Osteocyte (in vitro differentiated cells): ENCODE measurements at places on chromosomes 16 and 17. TPM values are rescaled to one million over a fixed set of nuclear protein-coding genes. Genes with fewer than 3 reads are reported as not detected.

- H3K27me3 ChIP-seq = peaks cover 19% of the 10 kb centered on the region
- no peaks in the 10 kb centered on the region for H3K36me3 ChIP-seq
- peak; percentile 72 for DNase-seq
- no peak overlapping the region for H3K27ac ChIP-seq
- no peak overlapping the region for H3K4me3 ChIP-seq
Observed at GRCh38 chr16:22623351-22623781, 112.7 kb downstream of the NPIPB5 start.

DNA sequence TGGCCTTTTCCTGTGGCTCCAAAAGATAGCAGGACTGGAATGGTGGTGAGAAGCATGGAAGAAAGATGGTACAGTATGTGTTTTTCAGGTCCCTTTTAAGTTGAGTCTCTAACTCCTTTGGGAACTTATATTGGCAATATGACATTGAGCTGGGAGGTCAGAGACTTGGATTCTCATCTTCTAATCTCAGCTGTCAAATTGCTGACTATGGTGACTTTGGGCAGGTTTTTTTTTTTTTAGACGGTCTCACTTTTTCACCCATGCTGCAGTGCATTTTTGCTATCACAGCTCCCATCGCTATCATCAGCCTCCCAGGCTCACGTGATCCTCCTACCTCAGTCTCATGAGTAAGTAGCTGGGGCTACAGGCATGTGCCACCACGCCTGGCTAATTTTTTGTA lies 15.1 kb upstream of the CDK5R1 start:
- DNase-seq = no peak
- peaks cover 58% of the 10 kb centered on the region for H3K36me3 ChIP-seq
- no peak overlapping the region for H3K27ac ChIP-seq
- no peaks in the 10 kb centered on the region for H3K4me1 ChIP-seq
- H3K27me3 ChIP-seq = no peaks in the 10 kb centered on the region
- H3K4me3 ChIP-seq = no peak overlapping the region

- DNase-seq = peak; percentile 65
- peaks cover 19% of the 10 kb centered on the region for H3K4me1 ChIP-seq
- H3K36me3 ChIP-seq = peaks cover 3% of the 10 kb centered on the region
Observed at GRCh38 chr16:66274335-66275110, 92.0 kb upstream of the CDH5 start.

DNA sequence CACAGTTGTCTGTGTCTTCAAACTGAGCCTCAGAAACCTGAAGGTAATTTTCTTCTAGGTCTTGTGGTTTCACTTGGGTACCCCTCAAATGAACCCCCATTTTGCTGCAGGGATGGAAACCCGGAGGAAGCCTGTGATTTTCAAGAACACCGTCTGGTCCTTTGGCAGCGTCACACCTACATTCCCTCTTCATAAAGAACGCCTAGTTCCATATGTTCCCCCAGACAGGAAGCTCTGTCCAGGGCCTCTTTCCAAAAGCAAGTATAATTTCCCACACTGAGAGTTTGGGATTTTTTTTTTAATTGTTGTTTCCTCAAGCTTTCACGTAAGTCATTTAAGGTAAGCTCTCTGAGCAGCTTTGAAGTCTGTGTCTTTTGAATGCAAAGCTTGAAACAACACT lies 515.0 kb downstream of the TMEM114 start:
- no peaks in the 10 kb centered on the region for H3K4me1 ChIP-seq
- no peaks in the 10 kb centered on the region for H3K27me3 ChIP-seq
- no peaks in the 10 kb centered on the region for H3K36me3 ChIP-seq

DNA sequence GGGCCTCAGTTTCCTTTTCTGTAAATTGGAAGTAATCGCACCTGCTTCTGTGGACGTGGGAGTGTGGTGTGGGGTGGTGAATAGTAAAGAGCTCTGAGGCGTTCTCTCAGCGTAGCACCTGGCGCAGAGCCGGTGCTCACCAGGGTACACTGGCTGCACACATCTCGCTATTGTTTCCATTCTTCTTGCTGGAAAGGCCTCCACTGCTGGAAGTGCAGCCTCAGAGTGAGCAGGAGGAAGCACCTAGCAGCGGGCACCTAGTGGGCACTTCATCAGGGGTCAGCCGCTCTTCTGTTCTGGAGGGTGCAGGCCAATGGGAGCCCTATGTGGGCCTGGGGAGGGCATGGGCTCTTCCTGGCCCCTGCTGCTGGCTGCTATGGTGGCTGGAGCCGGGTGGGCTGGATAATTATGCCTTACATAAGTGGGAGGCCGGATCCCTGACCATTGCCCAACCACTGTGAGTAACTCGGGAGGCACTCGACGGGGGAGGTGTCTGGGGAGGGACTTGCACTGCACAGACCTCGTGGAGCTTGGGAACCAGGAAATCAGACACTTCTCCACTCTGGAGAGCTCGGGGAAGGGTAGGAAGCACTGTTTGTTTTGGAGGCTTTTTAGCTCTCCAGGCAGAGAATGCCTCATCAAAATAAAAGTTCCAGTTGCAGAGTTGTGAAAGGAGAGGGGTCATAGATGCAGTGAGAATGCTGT lies 1.7 kb downstream of the MAP2K3 start:
- no peaks in the 10 kb centered on the region for H3K36me3 ChIP-seq
- peak; percentile 94 for DNase-seq
- H3K4me3 ChIP-seq = peak overlapping the region; percentile 96
- H3K4me1 ChIP-seq = peaks cover 60% of the 10 kb centered on the region
- no peaks in the 10 kb centered on the region for H3K27me3 ChIP-seq

DNA sequence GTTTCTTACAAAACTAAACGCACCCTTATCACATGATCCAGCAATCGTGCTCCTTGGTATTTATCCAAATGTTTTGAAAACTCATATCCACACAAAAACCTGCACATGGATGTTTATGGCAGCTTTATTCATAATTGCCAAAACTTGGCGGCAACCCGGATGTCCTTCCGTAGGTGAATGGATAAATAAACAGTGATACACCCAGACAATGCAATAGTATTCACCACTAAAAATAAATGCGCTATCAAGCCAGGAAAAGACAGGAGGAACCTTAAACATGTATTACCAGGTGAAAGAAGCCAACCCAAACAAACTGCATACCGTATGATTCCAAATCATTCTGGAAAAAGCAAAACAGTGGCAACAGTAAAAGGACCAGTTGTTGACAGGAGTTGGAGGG lies 10.0 kb downstream of the SPATA32 start:
- no peak overlapping the region for H3K27ac ChIP-seq
- no peak for DNase-seq
- H3K36me3 ChIP-seq = no peaks in the 10 kb centered on the region
- peaks cover 7% of the 10 kb centered on the region for H3K4me1 ChIP-seq

- peaks cover 23% of the 10 kb centered on the region for H3K27me3 ChIP-seq
- H3K27ac ChIP-seq = no peak overlapping the region
- no peaks in the 10 kb centered on the region for H3K4me1 ChIP-seq
- DNase-seq = no peak
- H3K4me3 ChIP-seq = no peak overlapping the region
Observed at GRCh38 chr17:38329808-38330730, 13.7 kb downstream of the GPR179 start.

DNA sequence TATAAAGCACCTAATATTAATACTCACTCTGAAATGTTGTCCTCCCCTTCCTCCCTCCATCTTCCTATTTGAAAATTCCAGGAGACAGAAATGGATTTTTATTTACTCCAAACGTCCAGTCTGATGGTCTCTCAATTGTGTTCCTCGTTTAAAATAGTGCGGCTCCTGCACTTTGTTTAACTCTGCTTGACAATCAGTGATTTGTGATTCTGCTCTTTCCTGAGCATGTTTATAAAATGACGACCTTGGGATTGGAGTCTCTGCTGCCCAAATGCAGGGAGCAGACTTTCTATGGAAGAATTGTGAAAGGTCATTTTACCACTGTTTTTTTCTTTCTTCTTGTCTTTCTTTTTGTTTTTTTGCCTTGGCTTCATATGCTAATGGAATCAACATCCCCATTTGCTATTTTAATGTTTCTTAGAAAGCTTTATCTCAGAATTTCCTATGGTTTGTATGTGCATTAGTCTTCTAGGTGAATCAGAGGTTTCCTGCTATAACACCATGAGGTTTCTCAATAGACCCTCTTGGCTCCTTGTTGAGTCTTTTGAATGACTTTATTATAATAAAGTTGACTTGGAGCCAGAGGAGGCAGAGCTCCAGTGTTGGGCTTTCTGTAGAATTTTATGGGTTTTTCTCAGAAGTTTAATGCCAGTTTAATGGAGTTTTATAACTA lies 376.5 kb downstream of the CDH11 start:
- peaks cover 3% of the 10 kb centered on the region for H3K4me1 ChIP-seq
- H3K36me3 ChIP-seq = no peaks in the 10 kb centered on the region
- H3K4me3 ChIP-seq = no peak overlapping the region
- no peak overlapping the region for H3K27ac ChIP-seq
- no peaks in the 10 kb centered on the region for H3K27me3 ChIP-seq

DNA sequence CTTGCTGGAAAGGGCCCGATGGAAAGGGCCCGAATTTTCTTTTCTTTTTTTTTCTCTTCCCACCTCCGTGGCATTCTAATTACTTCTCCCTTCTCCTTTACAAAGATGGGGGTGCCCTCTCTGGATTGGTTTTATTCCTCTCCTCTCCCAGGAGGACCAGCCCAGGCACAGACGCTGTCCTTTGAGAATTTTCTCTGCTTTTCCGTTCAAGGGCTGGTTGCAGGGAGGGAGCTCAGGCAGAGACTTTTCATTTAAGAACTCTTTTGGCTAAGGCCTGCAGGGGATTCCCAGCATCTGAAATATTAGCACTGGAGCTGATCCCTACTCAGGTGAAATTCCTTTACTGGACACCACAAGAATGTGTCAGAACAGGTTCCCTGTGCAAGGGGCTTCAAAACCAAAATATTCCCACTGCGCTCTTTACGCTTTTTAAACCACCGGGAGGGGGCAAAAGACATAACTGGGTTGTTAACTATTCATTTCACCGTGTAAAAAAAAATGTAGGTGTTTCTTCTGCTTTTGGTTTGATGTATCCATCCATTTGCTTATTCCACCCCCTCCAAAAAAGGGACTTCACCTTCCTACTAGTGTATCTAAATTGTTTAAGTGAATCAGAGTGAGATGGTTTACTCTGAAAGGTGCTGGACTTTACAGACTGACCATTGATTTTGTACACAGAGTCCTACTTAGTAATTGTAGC lies 1.4 kb downstream of the NFAT5 start:
- peak overlapping the region; percentile 87 for H3K4me3 ChIP-seq

The MILR1 gene
- not detected in 2 replicates for total RNA-seq

The HBA1 gene
- total RNA-seq = not detected in 2 replicates

The SLC5A2 gene
- total RNA-seq = not detected in 2 replicates

GRCh38 chr16:64149756-64150155 lies 972.1 kb downstream of the CDH11 start:
- H3K4me3 ChIP-seq = no peak overlapping the region
- no peak overlapping the region for H3K27ac ChIP-seq
- peaks cover 4% of the 10 kb centered on the region for H3K27me3 ChIP-seq
- peaks cover 7% of the 10 kb centered on the region for H3K4me1 ChIP-seq
- no peak for DNase-seq
